A549 (cell line): ENCODE measurements at places on chromosomes 6 and 20.
A peak's percentile ranks its signal among the peaks of the same experiment; 100 is the strongest.

DNA sequence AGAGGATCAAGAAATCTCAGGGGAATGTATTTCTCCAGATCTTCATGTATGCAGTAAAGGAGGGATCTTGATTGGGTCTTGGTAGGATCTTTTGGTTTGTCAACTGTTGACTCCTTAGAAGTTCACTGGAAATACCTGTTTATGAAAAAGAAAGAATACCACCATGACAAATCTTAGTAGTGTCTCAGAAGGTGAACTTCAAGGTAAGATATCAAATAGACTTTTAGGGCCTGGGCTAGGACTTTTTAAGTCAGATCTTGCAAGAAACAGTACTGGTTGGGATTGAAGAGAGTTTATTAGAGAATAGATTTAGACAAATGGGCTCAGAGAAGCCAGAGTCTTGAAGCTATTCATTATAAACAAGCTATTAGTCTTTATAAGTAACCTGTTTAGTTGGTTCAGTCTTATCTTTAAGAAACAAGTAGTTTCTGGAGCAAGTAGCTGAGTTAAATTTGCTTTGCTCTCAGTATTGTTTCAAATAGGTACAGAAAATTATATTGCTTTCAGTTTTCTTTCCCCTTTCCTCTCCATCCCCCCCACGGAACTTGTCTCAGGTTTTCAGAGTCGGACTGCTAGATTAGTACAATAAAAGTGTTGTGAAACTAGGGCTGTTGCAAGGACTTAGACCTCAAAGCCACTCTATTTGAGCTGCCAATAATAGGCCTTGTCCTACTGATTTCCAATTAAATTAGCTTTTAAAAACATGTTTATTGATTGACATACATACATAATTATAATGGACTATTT, 529.1 kb upstream of the CITED2 start:
- DNase-seq: no peak

- no peak for DNase-seq
These were observed 248.6 kb downstream of the ALDH8A1 start for GRCh38 chr6:134701301-134701700.

DNA sequence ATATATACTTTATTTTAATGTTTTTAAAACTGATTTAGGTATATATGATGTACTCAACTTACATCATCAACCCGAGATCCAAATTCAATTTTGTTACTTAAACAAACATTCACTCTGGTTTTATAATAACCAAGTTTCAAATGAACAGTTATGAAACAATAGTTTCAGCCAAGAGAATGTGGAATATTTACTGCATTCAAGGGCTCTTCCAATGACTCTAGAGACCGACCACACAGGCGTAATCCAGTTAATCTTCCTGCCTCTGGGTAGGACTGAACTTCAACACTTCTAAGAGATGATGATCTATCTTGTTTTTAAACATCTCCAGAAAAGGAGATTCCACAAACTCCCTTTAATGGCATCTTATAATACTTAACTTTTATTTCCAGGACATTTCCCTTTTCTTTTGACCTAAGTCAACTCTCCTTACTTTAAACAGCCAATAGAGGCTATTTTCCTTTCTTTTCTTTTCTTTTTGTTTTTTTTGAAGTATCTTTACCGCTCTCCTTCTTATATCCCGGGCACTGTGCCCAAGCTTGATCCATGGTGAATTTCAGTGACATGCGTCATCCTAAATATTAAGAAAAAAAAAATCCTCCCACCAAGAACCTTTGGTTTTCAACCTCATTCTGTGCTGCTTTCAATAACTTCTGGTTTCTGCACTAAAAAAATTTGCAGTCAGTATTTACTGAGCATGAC, 110.1 kb downstream of the KIF13A start:
- DNase-seq: peak; percentile 21

DNA sequence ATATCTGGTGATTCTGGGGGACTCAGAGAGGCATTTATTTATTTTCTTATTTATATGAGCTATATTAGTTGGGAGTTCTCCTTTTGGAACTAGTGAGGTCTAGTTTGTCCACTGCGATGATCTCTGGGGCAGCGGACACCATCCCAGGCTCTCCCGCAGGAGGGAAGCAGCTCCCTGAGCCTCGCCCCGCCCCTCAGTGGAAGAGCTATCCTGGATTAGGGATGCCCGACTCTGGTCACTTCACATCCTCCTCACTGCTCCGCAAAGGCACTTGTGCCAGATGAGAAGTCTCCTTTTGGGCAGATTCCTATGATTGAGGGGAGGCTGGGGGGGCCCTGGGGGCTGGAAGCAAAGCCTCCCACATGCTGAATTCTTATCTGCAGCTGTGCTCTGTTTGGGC, 3.6 kb upstream of the MAS1 start:
- no peak for DNase-seq

GRCh38 chr6:168968801-168969200, 284.8 kb downstream of the THBS2 start:
- DNase-seq: no peak

GRCh38 chr20:53804920-53805894, 211.6 kb upstream of the ZNF217 start:
- DNase-seq: peak; percentile 47

GRCh38 chr20:61185841-61186601, 66.0 kb upstream of the CDH4 start:
- peak; percentile 66 for DNase-seq

DNA sequence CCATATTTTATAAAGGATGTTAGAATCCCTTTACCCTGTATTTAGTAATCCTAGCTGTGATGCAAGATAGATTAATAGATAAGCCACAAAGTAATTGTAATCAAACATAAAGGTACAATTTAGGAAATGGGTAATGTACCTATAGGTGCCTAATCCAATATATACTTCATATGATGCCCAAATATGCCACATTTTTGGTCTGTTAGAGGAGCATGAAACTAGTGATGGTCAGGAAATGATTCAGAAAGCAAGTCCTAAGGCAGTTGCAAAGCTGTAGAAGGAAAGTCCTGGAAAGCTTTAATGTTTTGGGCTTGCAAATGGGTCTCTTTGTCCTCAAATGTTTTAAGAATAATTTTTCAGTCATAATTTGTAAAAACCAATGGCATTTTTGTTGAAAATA, 76.6 kb upstream of the PTPRK start:
- no peak for DNase-seq

DNA sequence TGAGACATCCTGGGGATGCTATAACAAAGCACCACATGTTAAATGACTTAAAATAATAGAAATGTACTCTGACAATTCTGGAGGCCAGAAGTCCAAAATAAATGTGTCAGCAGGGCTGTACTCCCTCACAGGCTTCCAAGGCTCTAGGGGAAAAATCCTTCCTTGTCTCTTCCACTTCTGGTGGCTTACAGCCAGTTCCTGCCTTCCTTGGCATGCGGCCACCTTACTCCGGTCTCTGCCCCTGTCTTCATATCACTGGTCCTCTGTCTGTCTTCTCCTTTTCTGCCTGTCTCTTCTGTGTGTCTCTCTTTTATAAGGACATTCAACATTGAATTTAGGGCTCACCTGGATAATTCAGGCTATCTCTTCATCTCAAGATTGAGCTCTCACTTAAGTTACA, 155.3 kb upstream of the SYNCRIP start:
- no peak for DNase-seq

DNA sequence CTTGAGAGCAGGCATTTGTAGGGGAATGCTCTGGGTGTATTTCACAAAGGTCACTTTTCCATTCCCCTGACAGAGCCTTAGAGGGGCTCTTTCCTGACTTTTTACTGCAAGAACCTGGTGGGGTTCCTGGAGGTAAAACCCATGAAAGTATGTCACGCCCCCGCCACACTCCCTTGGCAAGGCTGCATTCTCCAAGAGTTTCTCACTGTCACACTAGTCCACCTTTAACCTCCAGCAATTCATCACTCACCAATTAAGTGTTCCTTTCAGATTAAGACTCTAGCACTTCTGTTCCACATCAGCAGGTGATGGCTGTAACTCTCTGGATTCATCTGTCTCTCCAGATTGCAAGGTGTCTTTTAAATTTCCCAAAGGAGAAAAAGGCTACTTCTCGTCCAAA, 32.7 kb upstream of the NKX2-4 start:
- DNase-seq: no peak

DNA sequence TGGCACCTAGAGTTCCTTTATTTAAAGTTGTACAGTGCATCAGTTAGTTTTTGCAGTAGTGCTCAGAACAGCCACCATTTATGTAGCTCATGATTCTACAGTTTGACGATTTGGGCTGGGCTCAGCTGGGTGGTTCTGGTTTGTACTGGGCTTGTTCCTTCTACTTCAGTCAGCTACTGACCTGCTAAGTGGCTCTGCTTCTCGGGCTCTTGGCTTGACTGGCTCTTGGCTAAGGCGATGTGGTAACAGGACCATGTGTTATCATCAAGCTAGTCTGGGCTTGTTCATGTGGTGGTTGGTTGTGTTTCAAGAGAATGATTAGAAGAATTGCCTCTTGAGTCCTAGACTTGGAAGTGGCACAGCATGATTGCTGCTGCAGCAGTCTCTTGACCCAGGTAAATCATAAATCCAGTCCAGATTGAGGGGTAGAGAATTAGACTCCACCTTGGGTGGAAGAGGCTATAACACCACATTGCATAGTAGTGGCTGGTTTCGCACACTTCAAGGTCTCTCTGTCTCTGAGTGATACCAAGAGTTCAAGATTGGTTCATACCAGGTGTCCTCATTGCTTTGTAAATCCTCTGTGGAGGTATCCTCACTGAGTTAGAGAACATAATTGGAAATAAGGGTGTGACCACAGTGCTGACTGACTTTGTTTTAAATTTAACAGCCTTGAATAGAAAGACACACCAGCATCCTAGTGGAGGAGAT, 253.0 kb downstream of the ARID1B start:
- no peak for DNase-seq

DNA sequence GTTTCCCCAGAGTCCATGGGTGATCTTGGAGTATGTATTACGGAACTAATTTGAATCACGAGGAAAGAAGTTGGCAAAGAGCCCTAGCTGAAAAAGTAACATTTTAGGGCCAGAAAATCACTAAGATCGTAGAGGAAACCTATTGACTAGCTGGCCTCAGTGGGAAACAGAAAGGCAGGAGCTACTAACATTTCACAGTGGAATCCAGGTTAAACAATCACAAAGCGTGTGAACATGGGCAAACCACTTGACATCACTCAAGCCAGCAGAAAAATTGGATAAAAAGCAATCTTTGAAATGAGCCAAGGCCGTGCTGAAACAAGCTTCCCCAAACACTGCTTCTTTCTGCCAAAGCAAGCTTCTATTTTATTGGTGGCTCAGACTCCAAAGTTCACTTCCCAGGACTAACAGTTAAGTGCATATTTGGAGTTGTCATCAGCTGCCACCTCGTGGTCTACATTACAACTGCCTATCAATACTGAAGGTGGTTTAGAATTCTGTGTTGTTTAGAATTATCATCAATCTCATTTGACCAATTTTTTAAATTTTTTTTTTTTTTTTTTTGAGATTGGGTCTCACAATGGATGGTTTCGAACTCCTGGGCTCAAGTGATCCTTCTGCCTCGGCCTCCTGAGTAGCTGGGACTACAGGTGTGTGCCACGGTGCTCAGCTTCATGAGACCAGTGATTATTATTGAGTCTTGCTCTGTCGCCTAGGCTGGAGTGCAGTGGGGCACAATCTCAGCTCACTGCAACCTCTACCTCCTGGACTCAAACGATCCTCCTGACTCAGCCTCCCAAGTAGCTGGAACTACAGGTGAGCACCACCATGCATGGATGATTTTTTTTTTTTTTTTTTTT, 10.6 kb downstream of the RPS10 start:
- DNase-seq: peak; percentile 76

DNA sequence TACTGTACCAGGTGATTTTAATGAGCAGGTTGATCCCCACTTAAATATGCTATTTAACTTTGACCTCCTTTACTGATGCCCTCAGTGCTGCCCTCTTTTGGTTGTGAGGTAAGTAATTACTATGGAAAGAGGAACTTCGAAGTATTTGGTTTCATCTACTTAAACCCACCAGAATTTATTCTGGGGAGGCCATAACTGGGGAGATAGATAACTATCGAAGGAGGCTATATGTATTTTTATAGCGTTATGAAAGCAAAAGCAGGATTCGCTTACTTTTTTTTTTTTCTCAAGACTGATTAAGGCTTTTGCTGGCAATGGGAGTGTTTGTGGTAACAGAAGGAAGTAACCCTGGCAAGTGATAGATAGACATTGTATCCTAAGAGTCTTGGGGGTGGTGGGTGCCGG, 168.9 kb upstream of the CENPW start:
- peak; percentile 39 for DNase-seq

- DNase-seq: no peak
These were observed 431.8 kb downstream of the CD83 start for GRCh38 chr6:14549304-14549770.

DNA sequence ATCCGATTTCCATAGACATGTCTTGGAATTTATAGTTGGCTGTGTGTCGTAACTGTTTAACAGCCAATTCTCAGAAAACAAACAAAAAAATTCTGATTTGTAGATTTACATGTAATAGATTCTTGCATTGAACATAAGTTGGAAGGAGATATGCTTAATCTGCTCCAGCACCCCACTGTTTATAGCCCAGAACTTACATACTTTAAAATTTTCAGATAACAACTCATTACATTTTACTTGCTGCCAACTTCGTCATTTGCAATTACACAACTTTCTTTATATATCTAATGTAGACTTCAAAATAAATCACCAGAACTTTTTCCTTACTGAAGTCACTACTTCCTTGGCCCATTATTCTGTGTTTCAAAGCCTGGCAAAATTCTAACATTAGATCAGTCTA, 472.3 kb upstream of the EYS start:
- DNase-seq: no peak

- DNase-seq: no peak
These were observed 33.4 kb downstream of the SPDEF start for GRCh38 chr6:34522761-34523160.

GRCh38 chr6:101150226-101150625, 243.3 kb upstream of the GRIK2 start:
- DNase-seq: no peak

DNA sequence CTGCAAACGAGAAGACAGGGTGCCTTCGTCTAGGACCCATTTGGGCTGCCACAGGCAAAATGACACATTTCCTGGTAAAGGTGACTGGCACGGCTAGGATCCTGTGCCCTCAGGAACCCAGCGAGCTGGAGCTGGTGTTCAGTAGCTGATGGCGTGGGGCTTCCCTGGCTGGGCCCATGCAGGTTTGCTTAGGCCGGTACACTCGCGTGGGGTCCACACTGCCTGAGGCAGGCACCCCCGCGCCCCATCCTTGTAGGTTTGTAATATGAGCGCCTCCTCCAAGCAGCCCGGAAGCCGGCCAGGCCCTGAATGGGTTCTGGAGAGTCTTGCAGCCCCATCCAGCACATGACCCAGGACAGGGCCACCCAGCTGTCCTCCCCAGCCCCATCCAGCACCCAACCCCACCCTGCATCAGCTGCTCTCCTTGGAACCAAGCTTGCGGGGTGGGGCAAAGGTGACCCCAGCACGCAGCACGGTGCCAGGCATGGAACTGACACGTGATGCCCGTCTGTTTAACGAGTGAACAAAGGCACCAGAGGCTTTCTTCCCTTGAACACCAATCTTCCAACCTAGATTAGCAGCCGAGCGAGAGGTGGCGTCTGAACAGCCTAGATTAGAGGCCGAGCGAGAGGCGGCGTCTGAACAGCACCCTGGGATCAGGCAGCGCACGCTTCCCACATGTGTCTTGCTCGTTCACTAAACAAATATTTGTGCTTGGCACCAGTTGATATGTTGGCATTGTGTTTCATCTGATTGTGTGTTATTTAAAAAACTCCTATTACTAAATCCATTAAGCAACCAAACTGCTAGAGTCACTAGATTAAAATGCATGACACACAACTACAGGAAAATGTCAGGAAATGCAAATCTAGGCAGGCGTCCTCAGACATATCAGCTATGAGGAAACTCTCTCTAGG, 112.1 kb downstream of the DLL1 start:
- DNase-seq: no peak

- DNase-seq: no peak
These were observed 204.8 kb upstream of the KCNG1 start for GRCh38 chr20:51227744-51228143.

GRCh38 chr6:45650524-45651135, 272.9 kb upstream of the SUPT3H start:
- peak; percentile 60 for DNase-seq
